ENCODE measurements at places on chromosomes 5 and 9.

- DNase-seq: no peak
These were observed 19.1 kb downstream of the SH3GL2 start for GRCh38 chr9:17597977-17598376.

DNA sequence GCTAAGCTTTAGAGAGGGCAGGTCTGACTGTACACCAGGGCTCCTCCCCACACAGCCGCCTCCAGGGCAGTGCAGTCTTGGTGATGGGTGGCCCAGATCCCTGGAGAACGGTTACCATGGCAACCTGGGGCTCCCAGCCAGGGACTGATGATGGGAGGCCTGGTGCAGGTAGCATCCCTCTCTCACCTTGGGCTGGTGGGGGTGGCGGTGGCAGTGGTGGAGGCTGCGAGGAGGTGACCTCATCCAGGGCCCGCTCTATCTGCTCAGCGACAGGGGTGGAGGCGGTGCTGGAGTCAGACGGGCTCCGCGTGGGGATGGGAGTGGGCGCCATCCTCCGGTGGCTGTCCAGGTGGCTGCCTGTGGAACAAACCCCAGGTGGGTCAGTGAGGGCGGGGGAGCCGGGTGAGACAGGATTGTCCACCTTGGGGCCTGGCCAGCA, 12.3 kb downstream of the PRR7 start:
- DNase-seq: peak; percentile 60

GRCh38 chr9:83432877-83433550, 105.2 kb downstream of the FRMD3 start:
- DNase-seq: no peak

DNA sequence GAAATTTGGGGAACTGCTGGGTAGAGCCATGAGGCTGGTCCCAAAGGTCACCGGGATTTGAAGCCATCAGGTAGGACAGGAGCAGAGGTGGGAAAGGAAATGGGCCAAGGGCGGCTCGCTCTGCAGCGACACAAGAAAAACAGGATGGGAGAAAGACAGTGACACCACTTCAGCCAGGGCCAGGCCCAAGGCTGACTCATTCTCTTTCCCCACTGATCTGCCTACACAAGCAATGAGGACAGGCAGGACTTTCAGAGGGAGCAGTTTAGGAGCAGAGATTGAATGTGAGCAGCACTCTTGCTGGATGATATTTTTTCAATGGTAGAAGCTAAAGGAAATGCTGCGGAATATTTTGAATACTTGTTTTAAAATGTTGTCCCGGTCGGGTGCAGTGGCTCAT, 3.5 kb downstream of the RUFY1 start:
- peak; percentile 60 for DNase-seq

DNA sequence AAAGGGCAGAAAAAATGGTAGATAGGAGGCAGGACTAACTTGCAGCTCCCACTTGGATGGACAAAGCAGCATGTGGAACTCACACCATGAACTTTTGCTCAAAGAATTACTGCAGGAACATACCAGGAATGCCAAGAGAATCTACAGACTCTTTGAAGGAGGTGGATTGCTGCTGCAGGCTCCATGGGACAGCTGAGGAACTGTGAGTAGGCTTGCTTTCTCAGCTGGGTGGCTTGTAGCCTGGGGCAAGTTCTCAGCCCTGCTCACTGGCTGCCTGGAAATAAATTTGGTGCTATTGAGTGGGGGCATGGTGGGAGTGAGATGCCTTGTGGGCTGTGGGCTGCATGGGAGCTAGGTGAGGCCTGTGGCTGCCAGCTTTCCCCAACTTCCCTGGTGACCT, 574.5 kb downstream of the PRELID2 start:
- no peak for DNase-seq
